Anterior cingulate cortex (tissue), 58 donors: ENCODE measurements at places on chromosomes 2 and 18.

DNA sequence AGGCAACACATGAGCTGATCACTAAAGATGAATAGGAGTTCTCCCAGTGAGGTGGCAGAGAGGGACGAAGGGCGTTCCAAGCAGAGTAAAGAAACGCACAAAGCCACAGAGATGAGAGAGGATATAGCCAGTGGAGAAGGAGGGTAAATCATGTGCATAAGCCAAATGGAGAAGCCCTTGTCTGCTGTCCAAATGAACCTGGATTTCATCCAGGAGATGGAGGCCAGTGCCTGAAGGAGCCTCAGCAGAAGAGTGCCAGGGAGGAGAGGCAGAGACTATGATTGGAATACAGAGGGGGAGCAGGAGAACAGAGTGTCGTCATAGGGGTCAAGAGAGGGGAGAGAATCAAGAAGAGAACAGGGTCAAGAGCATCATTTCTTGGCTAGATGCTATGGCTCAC lies 48.9 kb upstream of the STPG4 start:
- DNase-seq: no peak

- no peak for DNase-seq
Observed at GRCh38 chr2:33541243-33541642, 57.9 kb downstream of the FAM98A start.

GRCh38 chr2:46690825-46691224 lies 211.5 kb downstream of the TMEM247 start:
- no peak for DNase-seq

DNA sequence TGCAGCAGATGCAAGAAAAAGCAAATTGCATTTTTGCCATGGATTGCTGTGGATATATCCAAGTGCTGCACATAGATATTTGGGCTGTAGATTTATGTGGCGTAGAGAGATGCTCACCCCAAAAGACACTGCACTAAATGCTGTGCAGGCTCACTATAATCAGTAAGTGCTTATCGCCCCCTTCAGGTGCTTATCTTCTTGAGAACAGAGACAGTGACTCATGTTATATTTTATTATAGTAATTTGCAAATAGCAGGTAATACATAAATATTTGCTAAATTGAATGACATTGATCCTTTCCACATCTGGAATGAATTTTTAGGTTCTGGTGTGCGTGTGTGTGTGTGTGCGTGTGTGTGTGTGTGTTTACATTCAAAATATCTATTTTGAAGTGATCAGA lies 36.8 kb upstream of the PLEKHM3 start:
- no peak for DNase-seq

DNA sequence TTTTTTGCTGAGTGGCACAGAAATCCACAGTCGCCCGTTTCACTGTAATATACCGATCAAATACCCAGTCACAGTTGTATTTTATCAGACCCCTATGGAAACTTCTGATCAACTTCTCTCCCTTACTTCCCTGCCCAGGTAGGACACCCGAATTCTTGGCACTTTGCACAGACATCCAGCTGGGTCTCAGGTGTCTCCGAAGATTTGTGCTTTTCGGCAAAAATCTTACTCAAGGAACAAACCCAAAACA lies 596 bp downstream of the MREG start:
- DNase-seq: no peak

DNA sequence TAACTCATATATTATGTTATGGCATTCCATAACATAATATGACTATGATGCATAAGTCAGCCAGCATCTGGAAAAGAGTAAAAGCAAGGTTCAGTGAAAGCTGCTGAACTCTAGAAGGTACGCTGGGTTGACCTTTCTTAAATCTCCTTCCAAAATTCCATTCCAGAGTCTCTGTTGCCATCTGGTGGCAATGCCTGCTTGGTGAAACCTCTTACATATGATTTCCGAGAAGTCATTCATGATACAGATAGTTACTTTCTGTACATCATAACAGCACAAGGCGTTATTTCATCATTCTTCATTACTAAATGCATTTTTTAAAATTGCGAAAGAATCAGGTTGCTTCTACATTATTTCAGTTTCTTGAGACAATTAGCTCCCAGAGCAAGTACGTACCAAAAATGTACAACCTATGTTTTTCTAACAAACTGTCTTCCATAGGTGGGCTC lies 7.0 kb upstream of the EPG5 start:
- DNase-seq: peak; percentile 16

DNA sequence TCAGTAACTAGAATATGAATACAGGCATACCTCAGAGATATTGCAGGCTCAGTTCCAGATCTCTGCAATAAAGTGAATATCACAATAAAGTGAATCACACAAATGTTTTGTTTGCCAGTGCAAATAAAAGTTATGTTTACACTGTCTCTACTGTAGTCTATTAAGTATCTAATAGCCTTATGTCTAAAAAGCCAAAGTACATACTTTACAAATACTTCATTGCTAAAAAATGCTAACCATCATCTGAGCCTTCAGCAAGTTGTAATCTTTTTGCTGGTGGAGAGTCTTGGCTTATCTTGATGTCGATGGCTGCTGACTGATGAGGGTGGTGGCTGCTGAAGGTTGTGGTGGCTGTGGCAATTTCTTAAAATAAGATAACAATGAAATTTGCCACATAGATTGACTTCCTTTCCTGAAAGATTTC lies 159.4 kb downstream of the MYO1B start:
- no peak for DNase-seq

DNA sequence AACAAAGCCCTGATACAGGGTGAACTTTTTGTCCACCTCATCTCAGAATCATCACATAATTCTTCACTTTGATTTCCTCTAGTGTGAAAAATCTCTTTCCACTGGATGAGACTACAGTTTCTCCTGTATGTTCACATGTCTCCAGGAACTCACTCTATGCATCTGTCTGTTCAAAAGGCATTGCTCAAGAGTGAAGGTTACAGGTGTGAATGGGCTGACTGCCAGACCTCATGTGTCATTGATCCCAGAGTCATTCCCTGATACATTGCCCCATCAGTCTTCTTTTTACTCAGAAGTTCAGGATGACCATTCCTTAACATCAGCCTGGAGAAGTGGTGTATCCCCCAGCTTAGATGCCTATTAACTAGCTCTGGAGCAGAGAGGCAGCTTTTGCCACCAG lies 4.4 kb upstream of the DSC3 start:
- DNase-seq: no peak

DNA sequence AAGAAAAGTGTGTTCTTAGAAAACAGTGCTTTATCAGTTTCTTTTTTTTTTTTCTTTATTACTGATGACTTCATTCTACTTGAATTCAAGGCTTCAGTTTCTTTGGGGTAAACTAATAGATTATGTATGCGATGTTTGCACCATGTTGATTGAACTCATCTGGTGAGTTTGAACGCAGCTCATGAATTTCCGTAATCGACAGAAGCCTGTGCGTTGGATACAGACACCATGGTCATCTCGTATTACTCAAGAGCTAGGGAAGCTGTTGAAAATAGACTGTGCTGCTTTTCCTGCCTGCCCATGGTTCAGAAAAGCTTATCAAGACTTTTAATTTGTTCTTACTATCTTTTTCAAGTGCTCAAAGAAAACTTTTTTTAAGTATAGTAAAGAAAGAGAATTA lies 185.5 kb upstream of the NRP2 start:
- no peak for DNase-seq

- DNase-seq: no peak
Observed at GRCh38 chr2:207839575-207839974, 69.9 kb upstream of the FZD5 start.

- DNase-seq: no peak
Observed at GRCh38 chr2:56018267-56018666, 94.7 kb upstream of the EFEMP1 start.

DNA sequence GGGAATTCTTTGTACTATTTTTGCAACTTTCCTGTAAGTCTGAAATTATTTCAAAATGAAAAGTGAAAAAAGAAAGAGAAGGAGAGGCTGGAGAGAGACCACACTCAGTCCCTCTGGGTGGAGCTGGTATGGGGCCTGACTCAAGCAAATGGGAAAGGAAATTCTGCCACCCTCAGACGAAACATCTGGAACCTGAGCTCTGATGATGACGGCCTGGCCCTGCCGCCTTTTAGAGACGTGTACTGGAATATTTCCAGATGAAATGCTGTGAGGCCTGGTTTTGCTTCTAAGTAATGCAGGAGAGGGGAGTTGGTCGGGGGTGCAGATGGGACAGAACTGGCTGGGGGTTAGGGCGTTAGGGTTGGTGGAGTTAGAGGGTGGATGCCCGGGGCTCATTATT lies 57.4 kb upstream of the GLI2 start:
- DNase-seq: no peak
